ENCODE measurements at places on chromosomes 1 and 21.

DNA sequence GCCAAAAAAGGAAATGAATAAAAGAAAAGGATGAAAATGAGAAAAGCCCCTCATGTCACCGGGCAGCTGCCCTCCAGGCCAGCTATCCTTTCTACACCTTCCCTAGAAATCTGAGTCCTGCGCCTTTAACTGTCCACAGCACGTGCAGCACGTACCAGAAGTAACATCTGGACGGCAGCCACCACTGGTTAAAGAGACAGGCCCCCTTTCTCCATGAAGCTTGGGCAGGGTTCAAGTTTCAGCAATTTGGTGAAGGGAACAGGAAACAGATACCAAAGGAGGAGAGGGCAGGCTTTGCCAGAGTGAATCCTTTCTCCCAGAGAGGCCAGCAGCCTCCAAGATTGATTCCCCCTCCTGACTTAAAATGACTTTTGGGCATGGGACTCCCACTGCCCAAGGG is 3.6 kb upstream of the KIAA2013 start:
- no peak for ATAC-seq

GRCh38 chr21:44092211-44092610 is 15.0 kb upstream of the PWP2 start:
- ATAC-seq, result no peak

- no peak for ATAC-seq
Observed at GRCh38 chr1:15220825-15221431, 26.1 kb upstream of the FHAD1 start.

GRCh38 chr1:236176337-236177336 is 34.3 kb downstream of the GPR137B start:
- ATAC-seq, result no peak

- ATAC-seq, result no peak
Observed at GRCh38 chr1:88883156-88883555, 8.2 kb downstream of the GTF2B start.

DNA sequence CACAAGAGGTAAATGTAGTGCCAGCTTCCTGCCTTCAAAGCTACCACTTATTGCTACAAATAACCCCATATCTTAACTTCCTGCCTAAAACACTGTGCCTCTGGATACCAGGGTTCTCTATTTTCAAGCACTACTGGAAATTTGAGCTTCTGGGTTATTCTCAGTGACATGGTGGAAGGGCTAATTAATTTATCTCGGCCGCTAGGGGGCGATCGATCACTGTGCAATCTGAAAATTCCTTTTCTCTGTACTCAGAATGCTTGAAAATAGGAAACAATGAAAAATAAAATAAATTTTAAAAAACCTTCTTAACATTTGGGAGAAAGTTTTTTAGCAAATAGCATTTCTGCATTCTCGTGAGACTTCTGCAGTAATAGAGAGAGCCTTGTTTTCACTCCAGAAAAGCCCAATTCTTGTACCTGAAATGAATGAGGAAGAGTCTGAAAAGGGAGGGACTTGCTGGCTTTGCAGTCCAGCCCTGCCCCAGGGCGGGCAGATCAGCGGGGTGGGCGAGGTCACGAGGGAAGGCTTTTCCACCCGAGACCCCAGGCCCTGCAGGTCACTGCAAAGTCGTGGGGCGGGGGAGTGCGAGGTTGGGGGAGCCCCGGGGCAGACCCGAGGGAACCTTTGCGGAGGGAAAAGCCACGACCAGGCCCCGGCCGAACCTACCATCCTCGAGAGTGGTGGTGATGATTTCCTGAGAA is 276.7 kb downstream of the PCP4 start:
- ATAC-seq, result peak; percentile 83

GRCh38 chr21:25664491-25664931 is 25.5 kb downstream of the JAM2 start:
- no peak for ATAC-seq

DNA sequence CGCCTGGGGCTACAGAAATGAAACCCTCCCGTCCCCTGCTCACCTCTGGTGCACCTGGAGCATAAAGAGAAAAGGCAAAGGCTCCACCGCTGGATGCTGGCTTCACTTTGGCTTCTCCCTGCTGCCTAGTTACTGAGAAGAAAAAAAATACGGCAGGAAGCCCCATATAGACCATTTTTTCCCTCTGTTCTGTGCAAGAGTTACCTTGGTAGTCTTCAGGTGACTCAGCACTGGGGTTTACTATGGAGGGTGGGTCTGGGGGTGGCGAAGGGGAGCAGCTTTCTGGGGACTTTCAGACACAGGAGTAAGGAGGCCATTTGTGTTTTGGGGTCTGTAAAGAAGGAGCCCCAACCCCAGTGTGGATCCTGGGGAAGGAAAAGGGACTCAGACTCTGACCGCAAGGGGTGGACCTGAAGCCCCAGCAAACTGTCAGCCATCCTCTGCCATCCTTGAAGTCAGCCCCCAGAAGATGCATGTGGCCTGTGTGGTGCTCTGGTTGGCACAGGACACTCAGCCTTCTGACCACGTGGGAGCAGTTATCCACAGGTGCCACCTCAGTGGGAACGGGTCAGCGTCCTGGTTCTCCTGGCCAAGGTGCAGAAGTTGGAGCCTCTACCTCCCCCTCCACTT is 25.9 kb upstream of the EPS8L3 start:
- no peak for ATAC-seq

DNA sequence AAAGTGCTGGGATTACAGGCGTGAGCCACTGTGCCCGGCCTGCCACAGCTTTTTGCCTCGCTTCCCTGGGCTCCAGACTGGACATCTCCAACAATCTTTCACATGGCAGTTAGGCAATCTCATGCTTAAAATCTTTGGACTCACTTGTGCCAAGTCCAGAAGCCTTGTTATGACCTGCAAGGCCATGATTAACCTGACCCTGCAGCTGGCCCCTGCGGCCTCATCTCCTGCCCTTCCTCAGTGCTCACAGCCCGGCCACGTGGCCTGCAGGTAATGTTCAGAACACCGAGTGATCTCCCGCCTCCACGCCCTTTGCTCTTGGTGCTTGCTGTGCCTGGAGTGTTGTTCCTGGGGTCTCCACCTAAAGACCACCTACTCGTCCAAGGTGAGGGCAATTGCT is 24.9 kb downstream of the FAAH start:
- no peak for ATAC-seq

- no peak for ATAC-seq
Observed at GRCh38 chr1:94719926-94720793, 100.0 kb upstream of the SLC44A3 start.

DNA sequence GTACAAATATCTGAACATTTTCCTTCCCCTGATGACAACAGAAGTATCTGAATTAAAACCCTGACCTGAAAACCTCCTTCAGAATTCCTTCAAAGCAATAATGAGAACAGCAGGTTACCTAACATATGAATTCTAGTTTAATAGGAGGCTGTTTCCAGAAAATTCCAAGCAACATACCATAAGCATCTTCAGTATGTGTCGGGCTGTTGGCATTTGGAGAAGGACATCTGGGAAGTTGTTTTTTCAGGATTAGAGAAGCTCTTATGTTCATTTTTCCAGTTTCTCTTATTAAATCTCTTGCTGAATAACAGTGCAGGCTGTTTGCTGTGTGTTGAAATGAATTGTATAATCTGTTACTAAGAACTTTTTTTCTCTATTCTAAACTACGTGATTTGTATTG is 101.5 kb downstream of the PLA2G4A start:
- ATAC-seq, result no peak

DNA sequence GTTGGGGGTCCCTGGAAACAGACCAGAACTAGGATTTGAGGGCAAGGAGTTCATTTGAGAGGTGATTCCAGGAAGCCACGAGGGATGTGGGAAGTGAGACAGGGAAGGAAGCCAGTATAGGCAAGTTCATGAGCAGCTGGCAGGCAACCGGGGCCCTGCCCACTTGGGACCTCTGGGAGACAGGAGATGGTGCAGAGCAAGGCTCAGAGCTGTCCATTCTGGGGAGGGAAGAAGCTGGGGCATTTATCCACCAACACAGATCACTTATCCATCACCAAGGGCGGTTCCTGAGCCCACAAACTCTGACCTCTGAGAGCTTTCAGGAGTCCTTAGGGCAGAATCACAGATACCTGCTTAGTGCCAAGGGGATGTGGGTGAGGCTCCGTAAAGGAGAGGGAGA is 16.8 kb downstream of the EDN2 start:
- no peak for ATAC-seq

GRCh38 chr21:41008974-41009373 is 159.0 kb upstream of the BACE2 start:
- peak; percentile 87 for ATAC-seq

- no peak for ATAC-seq
Observed at GRCh38 chr1:245512980-245513578, 358.3 kb downstream of the KIF26B start.

DNA sequence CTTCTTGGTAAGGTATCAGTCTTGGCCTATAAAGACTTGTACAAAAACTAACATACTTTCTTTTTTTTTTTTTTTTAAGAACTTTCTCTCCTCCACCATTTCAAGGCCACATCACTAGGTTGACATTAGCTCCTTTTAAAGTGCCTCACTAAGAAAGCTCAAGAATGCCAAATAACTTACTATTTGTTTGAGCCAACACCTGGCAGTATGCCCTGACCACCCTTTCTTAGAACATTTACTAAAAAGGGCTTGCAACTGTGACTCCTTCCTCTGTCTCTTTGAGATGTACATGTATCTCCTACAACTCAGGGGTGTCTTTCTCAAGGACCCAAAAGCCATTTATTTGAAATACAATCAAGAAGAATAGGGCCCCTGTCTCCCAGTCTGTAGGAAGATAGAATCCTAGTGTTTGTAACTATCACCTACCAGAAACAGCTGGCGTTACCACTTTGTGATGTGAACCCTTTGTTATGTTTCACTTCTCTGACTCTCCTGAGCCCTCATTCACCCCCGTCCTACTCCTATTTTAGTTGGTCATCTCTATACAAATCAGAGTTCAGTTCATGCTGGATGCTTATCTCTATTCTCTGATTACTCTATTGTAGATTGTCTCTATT is 12.2 kb upstream of the SAMD13 start:
- ATAC-seq, result no peak

DNA sequence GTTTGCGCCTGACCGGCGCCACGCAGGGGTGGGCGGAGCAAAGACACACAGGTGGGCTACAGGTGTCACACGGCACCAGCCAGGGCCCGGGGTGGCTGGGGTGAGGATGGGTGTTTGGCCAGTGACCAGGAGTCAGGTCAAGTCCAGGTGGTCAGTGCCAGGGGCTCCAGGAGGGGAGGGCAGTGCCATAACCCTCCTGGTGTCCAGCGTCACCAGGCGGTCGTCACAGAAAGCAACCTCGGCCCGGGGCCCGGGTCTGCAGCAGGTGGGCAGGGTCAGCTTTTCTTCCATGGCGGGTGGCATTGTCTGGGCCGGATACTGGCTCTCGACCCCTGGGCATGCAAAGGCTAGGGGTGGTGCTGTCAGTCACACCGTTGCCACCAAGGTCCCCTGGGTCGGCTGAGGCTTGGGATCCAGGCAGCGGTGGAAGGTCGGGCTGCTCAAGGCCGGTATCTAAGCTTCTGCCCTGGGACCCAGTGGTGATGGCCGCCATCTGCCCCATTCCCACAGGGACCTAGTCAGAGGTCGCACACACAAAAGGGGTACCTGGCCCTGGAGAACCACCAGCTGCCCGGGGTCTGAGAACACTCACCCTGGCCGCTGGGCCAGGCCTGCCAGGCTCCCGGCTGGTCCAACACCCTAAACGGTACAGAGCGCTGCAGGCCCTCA is 1.8 kb downstream of the FNDC10 start:
- ATAC-seq, result no peak

DNA sequence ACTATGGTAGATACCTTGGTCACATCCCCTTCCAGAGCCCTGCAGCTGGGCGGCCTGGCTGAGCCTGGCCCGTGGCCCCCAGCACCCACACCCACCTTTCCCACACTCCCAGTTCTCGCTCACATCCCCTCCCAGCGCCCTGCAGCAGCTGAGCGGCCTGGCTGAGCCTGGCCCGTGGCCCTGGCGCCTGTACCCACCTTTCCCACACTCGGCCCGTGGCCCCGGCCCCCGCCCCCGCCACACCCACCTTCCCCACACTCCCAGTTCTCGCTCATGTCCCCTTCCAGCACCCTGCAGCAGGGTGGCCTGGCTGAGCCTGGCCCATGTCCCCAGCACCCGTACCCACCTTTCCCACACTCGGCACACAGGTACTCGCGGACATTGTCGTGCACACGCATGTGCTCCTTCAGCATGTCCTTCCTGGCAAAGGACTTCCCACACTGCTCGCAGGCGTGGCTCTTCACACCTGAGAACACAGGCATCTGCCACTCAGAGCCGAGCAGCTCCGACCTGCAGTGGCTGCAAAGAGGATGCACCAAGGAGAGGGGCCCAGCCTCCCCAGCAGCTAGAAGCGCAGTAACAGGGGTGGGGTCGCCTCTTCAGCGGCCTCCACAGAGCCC is 52.5 kb upstream of the RIPK4 start:
- ATAC-seq, result no peak
